ENCODE measurements at places on chromosomes 7 and 10.

DNA sequence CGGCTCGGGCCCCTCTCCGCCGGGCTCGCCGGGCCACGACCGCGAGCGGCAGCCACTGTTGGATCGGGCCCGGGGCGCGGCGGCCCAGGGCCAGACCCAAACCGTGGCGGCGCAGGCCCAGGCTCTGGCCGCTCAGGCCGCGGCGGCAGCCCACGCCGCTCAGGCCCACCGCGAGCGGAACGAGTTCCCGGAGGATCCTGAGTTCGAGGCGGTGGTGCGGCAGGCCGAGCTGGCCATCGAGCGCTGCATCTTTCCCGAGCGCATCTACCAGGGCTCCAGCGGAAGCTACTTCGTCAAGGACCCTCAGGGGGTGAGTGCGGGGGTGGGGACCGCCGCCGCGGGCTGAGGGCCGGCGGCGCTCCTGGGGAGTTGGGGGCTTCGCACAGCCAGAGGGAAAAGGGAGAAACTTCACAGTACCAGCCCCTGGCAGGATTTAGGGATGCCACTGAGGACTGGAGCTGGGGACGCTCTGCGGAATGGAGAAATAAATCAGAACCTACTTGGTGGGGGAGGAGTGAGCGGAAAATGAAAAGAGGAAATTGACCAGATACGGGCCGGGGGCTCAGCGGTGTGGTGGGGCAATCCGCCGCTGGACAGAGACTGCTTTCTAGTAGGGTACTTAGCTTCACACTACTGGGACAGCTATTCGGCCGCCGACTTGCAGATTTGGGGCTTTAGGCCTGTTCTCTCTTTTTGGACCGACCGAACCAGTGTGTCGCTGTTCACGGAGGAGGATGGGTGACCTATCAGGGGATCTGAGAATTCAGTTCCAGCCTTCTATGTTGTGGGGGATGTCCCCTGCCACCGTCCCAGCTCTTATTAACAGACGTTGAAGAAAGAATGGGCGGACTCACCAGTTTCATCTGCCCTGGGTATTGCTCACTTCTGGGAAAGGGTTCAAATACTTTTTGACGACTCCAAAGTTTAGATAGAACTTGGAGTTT lies 669 bp downstream of the PI4K2A start:
- peak; percentile 60 for DNase-seq

DNA sequence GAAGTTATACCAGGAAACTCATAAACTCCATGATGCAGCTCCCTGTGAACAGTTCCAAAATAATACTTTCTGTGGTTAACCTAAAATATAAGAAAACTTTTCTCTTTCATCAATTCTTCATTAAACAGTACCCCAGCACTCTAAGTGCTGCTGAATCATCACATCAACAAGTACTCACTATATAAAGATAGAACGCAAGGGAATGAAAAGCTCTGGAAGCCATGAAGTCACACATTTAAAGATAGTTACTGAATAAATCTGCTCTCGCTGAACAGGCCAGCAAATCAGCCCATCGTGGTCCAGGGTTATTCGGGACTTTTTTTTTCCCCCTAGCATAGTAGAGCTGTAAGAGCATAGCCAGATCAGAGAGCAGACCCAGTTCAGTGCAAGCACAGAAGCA lies 254.3 kb downstream of the IPMK start:
- DNase-seq, result no peak

DNA sequence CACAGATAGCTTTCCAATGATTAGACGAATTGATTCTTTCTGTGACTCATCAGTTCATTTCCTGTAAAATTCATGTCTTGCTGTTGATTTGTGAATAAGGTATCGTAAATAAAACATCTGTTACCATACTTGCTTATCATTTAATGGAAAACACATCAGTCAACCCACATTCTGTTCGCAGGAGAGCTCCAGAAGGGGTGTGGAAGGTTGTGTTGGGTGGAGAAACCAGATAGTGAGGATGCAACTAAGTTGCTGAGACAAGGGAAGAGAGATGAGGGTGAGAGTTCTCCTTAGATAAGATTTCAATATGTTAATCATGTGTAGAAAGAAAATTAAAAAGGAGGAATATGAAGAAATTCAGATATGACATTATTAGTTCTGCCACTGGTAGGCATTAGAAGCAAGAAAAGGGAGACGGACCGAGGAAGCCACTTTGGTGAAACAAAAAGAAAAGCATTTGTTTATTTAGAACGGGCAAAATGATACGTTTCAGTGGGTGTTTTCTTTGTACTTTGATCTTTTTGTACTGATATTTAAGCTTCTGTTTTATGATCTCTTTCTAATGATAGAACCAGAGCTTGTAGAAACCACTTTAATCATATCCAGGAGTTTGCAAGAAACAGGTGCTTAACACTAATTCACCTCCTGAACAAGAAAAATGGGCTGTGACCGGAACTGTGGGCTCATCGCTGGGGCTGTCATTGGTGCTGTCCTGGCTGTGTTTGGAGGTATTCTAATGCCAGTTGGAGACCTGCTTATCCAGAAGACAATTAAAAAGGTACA lies 7.8 kb downstream of the CD36 start:
- no peak for DNase-seq

- DNase-seq, result no peak
Measured at GRCh38 chr10:35413985-35414861, 77.9 kb downstream of the CCNY start.

DNA sequence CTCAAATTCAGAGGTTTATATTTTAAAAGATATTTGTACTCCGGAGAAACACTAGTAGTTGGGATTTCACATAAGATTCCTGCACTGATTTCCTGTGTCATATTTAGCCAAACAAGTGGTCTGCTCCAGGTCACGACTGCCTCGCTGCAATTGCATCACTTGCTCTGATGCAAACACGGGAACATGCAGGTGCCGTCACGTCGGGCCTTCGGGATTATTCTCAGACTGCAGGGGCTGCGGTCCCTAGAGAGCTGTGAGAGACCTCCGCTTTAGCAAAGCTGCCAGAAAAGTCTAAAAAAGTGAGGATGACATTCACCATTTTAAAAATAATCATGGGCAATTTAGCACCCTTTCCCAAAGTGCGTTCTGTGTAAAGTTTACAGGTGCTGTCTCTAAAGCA lies 93.5 kb upstream of the DDC start:
- DNase-seq, result no peak

GRCh38 chr10:129035052-129035827 lies 431.8 kb upstream of the MGMT start:
- no peak for DNase-seq

DNA sequence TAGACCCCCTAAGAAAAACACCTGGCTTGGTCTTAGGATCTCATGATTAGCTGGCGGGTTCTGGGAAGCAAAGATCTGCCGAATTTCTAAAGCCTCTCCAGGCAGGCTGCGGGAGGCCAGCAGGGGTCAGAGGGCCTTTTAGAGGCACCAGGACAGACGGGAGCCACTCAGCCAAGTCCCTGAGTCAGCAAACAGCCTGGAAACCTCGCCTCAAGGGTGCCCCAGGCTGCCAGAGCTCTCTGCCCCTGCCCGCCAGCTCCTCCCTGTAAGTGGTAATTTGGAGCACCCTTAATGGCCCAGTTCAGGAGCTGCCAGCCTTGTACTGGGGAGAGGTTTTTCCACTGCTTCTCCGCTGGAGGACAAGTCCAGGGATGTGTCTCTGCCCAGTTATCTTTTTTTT lies 88.7 kb downstream of the HIP1 start:
- no peak for DNase-seq

GRCh38 chr7:21538936-21539495 lies 3.8 kb upstream of the DNAH11 start:
- no peak for DNase-seq

- no peak for DNase-seq
Measured at GRCh38 chr10:13795653-13796555, 209.1 kb downstream of the PRPF18 start.

GRCh38 chr7:39054731-39055130 lies 77.0 kb downstream of the POU6F2 start:
- DNase-seq, result no peak

- no peak for DNase-seq
Measured at GRCh38 chr7:36312915-36313334, 76.7 kb upstream of the ANLN start.

DNA sequence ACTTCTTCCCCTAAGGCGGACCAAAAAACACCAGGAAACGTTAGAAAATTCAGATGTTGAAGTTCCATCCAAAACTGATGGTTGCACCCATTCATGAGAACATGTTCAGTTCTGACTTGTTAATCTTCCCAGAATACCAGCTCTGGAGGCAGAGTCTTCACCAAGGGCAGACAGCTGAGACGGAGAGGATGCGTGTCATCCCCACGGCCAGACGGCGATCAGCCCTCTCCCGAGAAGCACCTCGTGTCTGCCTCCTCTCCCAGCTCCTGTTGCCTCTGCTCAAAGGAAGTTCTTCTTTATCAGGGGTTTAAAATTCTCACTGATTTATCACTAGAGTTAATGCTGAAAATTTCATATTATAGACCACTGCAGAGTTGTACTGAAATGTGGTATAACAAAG lies 269.7 kb downstream of the ZMYND11 start:
- DNase-seq, result no peak

DNA sequence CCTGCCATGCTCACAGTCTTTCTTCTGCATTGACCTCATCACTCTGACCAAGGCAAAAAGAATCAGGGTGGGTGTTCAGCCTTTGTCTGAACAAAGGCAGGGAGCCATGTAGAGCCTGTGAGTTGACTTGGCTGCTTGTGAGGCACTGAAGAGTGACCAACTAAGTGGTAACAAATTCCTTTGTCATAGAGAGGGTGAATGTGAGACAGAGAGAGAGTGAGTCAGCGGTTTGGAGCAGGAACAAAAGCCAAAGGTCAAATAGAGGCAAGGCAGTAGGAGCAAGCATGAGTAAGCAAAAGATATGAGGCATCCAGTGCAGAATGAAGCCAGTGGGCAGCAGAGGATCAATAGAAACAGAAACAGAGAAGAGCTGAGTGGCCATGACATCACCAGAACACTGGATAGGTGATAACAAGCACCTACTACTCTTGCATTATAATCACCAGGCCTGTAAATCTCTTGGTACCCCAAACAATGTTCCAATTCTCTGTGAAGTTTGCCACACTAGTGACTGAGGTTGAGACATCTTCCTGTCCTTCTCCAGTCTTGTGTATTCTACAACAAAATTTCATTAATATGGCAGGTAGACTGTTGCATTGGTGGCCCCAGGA lies 116.2 kb upstream of the LAMB4 start:
- peak; percentile 98 for DNase-seq

- DNase-seq, result no peak
Measured at GRCh38 chr10:34505338-34505737, 309.8 kb downstream of the PARD3 start.

GRCh38 chr7:92415225-92415624 lies 32.1 kb upstream of the GATAD1 start:
- DNase-seq, result no peak

DNA sequence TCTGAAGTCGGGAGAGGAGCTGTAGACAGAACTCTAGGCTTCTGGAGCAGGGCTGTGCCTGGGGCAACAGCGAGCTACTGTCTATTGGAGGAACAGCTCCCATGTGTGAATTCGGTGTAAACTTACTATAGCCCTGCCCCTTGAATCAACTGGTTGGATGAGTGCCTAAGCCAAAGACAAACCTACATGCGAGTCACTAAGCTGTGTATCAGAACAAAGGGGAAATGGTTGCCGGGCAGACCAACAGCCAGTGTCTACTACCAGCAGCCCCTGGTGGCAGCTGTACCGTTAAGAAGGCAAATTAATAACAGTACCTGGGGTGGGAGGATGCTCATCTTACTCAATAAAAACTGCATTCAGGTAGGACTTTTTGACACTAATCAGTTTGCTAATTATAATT lies 343.6 kb downstream of the ACTR3B start:
- DNase-seq, result no peak

GRCh38 chr7:30694218-30694745 lies 12.0 kb upstream of the CRHR2 start:
- DNase-seq, result no peak

GRCh38 chr7:24720283-24720682 lies 37.0 kb downstream of the GSDME start:
- DNase-seq, result no peak

DNA sequence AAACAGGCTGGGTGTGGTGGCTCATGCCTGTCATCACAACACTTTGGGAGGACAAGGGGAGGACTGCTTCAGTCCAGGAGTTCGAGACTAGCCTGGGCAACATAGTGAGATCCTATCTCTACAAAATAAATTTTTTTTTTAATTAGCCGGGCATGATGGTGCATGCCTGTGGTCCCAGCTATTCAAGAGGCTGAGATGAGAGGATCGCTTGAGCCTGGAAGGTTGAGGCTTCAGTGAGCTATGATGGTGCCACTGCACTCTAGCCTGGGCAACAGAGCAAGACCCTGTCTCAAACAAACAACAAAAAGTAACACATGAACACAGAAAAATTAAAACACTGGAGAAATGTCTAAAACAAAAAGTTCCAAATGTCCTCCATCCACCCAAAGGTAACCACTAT lies 22.9 kb downstream of the PIK3AP1 start:
- DNase-seq, result no peak

DNA sequence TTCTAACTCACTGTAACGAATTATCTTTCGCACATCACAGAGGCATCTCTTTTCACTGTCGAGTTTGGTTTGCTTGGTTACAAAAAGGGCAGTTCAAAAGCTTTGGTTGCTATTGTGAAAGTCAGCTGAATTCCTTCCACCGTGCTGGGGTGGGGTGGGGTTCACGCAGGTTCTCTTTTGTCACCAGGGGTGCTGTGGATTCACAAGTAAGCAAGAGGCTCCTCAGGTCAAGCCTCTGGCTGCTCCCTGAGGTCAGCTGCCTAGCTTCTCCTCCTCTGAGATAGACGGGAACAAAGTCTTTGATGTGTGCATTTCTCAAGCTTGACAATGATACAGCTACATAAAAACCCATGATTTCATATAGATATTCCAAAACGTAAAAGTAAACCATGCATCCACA lies 47.7 kb downstream of the EGFR start:
- DNase-seq, result no peak

DNA sequence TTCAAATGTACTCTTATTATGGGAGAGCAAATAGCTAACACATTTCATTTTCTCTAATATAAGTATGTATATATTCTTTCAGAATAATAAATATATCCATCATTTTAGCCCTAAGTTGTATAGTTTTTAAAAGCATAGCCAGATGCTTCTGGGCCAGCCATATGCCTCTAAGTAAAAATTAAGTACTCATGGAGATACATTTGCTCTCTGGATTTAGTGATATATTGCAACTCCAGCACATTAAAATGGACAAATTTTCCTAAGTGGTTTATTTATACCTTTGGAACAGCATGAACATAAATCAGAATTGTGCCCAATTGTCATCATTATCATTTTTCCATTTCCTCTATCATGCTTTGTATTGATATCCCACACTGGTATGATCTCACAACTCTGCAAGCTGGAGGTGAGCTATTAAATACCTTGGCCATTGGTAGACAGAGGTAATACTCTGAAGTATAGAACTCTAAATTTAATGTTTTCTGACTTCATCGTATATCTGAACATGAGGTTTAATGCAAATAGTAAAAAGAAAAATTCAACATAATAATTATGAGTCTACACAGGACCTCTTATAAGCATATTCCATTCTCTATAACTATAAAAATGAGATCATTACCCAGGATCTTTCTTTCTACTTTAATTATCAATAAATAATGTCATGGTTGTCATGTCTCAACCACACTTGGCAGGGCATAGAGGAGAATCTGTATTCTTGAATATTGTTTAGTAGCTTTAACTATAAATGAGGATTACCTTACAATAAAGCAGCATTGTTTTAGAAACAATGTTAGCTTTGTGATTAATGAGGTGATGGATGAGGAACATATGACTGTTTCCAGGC lies 90.8 kb downstream of the AGMO start:
- no peak for DNase-seq

- peak; percentile 69 for DNase-seq
Measured at GRCh38 chr10:68212721-68213352, 19.1 kb downstream of the ATOH7 start.
